WTC11 (cell line): ENCODE measurements at places on chromosomes 2 and 18.

- H3K4me1 ChIP-seq, result peaks cover 21% of the 10 kb centered on the region
- peaks cover 6% of the 10 kb centered on the region for H3K36me3 ChIP-seq
- H3K27me3 ChIP-seq, result peaks cover 6% of the 10 kb centered on the region
- peak; percentile 81 for DNase-seq
- peak overlapping the region; percentile 25 for H3K4me3 ChIP-seq
These were observed 8.8 kb downstream of the RTP5 start for GRCh38 chr2:241877989-241878970.

DNA sequence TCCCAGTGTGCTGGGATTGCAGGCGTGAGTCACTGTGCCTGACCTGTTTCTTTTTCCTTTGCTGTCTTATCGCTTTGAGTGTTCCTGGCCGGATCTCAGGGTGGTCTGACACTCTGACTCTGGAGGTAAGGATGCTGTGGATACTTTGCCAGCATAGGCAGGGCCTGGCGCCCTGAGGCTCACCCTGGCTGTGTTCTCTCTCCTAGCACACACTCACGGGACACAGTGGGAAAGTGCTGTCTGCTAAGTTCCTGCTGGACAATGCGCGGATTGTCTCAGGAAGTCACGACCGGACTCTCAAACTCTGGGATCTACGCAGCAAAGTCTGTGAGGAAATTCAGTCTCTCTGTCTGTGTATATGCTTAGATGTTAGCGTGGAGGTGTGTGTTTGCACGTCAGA is 18.0 kb upstream of the SAG start:
- DNase-seq, result no peak
- no peak overlapping the region for H3K4me3 ChIP-seq
- H3K4me1 ChIP-seq, result no peaks in the 10 kb centered on the region
- H3K27ac ChIP-seq, result peak overlapping the region; percentile 20; the same call in 1 of the 2 replicates

GRCh38 chr2:190344276-190344827 is 963 bp downstream of the INPP1 start:
- H3K27me3 ChIP-seq, result peaks cover 23% of the 10 kb centered on the region
- H3K27ac ChIP-seq, result no peak overlapping the region
- H3K4me3 ChIP-seq, result peak overlapping the region; percentile 63
- DNase-seq, result no peak
- H3K4me1 ChIP-seq, result peaks cover 16% of the 10 kb centered on the region
- no peaks in the 10 kb centered on the region for H3K36me3 ChIP-seq

DNA sequence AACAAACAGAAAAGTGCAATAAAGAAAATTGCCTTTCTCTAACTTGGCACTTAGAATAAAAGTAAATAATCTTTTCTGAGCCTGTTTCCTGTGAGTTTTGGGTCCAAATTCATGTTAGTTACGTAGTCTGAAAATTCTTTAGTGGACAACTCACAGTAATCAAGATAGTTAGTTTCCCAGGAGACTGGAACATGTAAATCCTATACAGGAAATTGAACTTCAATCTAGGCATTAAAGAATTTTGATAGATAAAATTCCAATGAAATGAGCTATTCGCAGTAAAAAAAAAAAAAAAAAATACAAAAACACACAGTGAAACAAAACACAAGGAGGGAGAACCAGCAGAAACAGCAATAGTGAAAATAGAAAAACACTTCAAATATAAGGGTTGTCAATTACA is 83.8 kb upstream of the REG3G start:
- DNase-seq, result no peak
- H3K27me3 ChIP-seq, result no peaks in the 10 kb centered on the region
- no peaks in the 10 kb centered on the region for H3K4me1 ChIP-seq
- peaks cover 3% of the 10 kb centered on the region for H3K36me3 ChIP-seq

GRCh38 chr18:61764381-61764780 is 128.4 kb downstream of the RNF152 start:
- H3K27me3 ChIP-seq, result no peaks in the 10 kb centered on the region
- no peak for DNase-seq
- H3K4me1 ChIP-seq, result peaks cover 11% of the 10 kb centered on the region
- no peak overlapping the region for H3K4me3 ChIP-seq

- no peak overlapping the region for H3K4me3 ChIP-seq
- no peak for DNase-seq
- no peak overlapping the region for H3K27ac ChIP-seq
- no peaks in the 10 kb centered on the region for H3K27me3 ChIP-seq
- H3K36me3 ChIP-seq, result no peaks in the 10 kb centered on the region; the same call in 1 of the 2 replicates
- H3K4me1 ChIP-seq, result peaks cover 5% of the 10 kb centered on the region; the same call in 1 of the 2 replicates
These were observed 174.1 kb downstream of the CDH2 start for GRCh38 chr18:28002841-28003240.

DNA sequence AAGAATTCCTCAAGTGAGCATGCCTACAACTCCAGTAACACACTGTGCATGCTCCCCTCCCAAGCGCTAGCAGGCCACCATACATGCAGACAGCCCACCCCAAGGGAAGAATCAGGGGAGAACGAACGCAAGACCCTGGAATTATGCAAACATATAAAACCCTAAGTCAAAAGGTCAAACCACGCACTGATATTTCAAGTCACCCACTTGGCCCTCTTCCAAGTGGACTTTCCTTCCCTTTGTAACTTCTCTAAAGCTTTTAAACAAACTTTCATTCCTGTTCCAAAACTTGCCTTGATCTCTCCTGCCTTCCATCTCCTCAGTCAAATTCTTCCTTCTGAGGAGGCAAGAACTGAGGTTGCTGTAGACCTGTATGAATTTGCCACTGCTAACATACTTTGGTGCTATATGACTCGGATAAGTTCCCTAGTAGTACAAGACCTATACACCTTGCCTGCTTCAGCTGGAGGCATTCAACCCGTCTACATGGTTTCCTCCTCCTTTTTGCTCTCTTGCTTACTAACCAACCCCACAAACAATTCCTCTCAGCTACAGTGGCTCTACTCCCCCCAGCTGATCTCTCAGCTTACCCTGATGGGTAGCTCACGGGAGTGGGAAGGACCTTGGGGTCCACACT is 11.1 kb upstream of the RPIA start:
- H3K4me1 ChIP-seq, result no peaks in the 10 kb centered on the region
- no peak overlapping the region for H3K27ac ChIP-seq
- H3K4me3 ChIP-seq, result no peak overlapping the region
- peaks cover 36% of the 10 kb centered on the region for H3K27me3 ChIP-seq
- DNase-seq, result no peak

DNA sequence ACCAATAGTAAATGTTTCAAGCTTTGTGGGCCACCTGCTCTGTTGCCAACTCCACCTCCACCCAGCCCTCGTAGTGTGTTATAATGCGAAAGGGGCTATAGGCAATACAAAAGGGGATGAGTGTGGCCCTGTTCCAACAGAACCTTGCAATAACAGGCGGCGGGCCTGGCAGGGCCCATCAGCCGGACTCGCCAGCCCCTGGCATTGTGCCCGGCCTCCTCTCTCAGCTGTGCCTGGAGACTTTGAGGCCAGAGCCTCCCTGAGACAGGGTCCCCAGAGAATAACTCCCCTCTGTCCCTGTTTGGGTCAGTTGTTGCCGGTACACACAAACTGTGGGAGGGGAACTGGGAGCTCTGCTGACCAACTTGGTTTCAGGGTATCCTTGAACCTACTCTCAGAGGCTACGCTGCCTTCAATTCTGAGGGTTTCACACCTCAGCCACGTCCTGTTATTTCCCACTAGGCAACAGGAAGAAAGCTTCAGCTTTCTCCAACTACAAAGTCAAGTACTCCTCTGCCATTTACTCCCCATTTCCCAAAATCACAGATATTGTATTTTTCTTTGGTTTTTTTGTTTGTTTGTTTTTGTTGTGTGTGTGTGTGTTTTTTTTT is 58.0 kb upstream of the ZNF236 start:
- H3K4me3 ChIP-seq, result no peak overlapping the region
- DNase-seq, result no peak
- no peaks in the 10 kb centered on the region for H3K4me1 ChIP-seq
- H3K27me3 ChIP-seq, result no peaks in the 10 kb centered on the region; the same call in 1 of the 2 replicates

DNA sequence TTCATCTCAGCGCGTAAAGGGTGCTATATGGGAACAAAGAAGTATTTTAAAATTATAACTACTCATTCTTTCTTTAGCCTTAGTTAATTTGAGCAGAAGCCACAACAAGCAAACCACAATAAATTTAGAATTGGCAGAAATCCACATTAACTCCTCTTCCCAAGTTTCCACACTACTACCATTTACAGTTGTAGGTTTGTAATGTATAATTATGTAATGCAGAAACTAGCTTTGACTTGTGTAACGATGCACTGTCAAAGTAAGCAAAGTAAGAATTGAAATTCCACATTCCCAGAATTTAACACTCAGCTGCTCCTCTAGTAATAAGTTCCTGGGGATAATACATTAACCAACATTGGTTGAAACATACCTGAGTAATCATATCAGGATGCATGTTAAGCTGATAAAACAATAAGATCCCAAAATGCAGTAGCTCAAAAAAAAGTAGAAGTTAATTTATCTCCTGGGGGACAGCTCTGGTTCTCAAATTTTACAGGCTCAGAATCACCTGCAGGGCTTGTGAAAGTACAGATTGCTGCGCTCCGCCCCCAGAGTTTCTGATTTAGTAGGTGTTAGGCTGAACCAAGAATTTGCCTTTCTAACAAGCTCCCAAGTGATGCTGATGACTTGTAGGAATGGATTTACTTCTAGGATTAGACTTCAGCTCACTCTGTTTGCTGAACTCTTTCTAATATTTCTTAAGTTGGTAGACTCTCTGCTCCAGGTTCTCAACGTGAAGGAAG is 9.9 kb downstream of the GRP start:
- no peaks in the 10 kb centered on the region for H3K36me3 ChIP-seq
- H3K27ac ChIP-seq, result no peak overlapping the region
- H3K27me3 ChIP-seq, result peaks cover 72% of the 10 kb centered on the region
- DNase-seq, result no peak

GRCh38 chr2:12382366-12382765 is 334.4 kb upstream of the TRIB2 start:
- no peak for DNase-seq
- peaks cover 11% of the 10 kb centered on the region for H3K36me3 ChIP-seq
- H3K27me3 ChIP-seq, result no peaks in the 10 kb centered on the region
- no peak overlapping the region for H3K27ac ChIP-seq

GRCh38 chr18:58454406-58455061 is 174.4 kb downstream of the ALPK2 start:
- no peaks in the 10 kb centered on the region for H3K36me3 ChIP-seq
- peaks cover 11% of the 10 kb centered on the region for H3K4me1 ChIP-seq
- H3K4me3 ChIP-seq, result no peak overlapping the region
- no peaks in the 10 kb centered on the region for H3K27me3 ChIP-seq
- H3K27ac ChIP-seq, result no peak overlapping the region

DNA sequence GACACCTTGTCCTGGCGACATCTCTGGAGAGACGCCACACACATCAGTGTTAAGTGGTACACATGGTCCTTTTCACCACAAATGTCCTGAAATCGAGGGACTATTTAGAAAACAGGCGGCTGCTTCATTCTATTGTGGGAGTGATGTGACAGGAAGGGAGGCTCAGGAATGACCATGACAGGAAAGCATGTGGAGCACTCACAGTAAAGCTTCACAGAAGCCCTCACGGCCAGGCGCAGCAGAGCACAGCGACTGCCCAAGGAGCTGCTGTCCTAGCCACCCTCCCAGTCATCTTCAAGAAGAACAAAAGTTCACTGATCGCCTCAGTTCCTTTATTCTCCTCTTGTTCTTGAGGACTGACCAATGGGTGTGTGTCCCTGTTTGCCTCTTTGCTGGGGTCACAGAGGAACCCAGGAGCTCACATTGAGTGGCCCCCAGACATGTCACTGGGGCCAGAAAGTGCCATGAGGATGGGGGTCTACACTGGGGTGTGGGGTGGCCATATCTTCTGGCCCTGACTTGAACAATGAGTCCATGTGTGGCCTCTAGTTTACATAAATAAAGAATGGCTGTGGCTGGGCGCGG is 84.6 kb upstream of the RANBP2 start:
- no peak for DNase-seq
- peaks cover 38% of the 10 kb centered on the region for H3K4me1 ChIP-seq
- no peak overlapping the region for H3K4me3 ChIP-seq
- no peaks in the 10 kb centered on the region for H3K36me3 ChIP-seq
- no peaks in the 10 kb centered on the region for H3K27me3 ChIP-seq

DNA sequence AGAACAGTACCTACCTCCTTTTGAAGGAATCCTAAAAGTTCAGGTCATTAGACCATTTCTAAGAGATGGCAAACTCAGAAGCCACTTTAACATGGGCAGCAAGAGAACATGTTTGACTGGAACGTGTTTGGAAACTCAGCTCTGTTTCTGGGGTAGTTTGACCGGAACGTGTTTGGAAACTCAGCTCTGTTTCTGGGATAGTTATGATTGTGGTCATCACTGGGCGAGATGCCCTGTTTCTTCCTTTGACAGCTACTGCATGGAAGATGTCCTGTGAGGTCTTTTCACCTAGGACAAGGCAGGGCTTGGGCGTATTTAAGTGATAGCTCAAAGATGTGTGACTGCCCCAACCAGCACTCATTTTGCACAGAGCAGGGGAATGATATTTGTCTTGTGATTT is 19.9 kb upstream of the SERPINB13 start:
- H3K4me1 ChIP-seq, result no peaks in the 10 kb centered on the region; the same call in 1 of the 2 replicates
- H3K27me3 ChIP-seq, result no peaks in the 10 kb centered on the region
- H3K27ac ChIP-seq, result no peak overlapping the region
- no peak for DNase-seq
- no peak overlapping the region for H3K4me3 ChIP-seq
